ENCODE measurements at places on chromosomes 16 and 17.
A peak's percentile ranks its signal among the peaks of the same experiment; 100 is the strongest.

DNA sequence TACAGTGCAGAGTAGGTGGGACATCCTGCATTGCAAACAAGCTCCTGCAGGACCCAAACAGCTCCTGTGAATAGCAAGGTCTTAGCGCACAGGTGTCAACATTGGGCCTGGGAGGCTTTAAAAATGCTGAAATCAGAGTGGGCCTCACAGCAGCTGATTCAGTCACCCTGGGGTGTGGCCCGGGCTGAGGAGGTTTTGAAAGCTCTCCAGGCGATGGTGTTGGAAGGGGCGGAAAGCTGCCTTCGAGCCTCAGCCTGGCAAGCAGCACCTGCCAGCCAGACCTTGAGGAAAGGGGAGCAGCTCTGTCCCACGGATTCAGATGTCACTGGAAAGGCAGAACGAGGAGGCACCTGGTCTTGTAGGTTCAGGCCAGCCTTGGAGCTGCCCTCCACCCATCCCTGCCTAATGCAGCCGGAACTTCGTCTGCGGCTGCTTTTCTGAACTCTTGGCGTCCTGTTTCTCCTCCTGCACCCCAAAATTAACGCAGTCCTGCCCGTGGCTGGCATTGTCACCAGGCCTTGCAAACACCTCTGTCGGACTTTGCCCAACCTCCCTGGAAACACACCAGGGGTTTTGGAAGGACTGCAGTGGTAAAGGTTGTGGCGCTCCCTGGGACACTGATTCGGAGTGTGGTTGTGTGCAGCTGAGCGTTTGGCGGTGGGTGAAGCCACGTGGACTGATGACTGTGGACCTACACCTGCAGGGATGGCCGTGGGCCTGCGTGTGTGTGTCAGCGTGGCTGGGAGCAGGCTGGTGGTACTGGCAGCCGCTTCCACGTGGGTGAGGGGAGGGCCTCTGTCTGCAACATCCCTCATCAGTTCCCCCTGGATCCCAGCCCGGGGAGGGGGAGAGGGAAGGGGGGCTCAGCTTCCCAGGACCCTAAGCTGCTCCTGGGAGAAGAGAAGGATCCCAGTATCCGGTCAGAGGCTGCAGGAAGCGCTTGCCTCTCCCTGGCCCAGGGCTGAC, 3.4 kb downstream of the NECAB2 start:
- no peak for DNase-seq

GRCh38 chr17:82619211-82619610, 29.0 kb downstream of the WDR45B start:
- DNase-seq = no peak

- DNase-seq = no peak
Measured at GRCh38 chr16:3718019-3718391, 681 bp upstream of the TRAP1 start.

- no peak for DNase-seq
Measured at GRCh38 chr16:88536971-88537751, 33.0 kb upstream of the ZC3H18 start.

DNA sequence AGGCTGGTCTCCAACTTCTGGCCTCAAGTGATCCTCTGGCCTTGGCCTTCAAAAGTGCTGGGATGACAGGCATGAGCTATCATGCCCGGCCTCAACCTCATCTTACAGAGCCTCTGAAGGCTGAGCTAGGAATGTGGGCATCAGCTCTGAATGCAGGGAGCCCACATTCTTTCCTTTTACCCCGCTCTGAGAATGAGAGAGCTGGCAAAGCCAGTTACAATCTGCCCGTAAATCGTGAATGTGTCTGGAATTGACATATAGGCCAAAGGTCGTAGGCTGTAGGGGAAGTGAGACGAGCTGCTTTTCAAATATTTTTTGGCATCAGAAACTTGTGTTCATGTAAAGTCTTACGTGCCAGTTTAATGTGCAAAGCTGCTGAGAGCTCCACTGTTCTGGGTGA, 4.5 kb downstream of the TMEM238L start:
- no peak for DNase-seq

DNA sequence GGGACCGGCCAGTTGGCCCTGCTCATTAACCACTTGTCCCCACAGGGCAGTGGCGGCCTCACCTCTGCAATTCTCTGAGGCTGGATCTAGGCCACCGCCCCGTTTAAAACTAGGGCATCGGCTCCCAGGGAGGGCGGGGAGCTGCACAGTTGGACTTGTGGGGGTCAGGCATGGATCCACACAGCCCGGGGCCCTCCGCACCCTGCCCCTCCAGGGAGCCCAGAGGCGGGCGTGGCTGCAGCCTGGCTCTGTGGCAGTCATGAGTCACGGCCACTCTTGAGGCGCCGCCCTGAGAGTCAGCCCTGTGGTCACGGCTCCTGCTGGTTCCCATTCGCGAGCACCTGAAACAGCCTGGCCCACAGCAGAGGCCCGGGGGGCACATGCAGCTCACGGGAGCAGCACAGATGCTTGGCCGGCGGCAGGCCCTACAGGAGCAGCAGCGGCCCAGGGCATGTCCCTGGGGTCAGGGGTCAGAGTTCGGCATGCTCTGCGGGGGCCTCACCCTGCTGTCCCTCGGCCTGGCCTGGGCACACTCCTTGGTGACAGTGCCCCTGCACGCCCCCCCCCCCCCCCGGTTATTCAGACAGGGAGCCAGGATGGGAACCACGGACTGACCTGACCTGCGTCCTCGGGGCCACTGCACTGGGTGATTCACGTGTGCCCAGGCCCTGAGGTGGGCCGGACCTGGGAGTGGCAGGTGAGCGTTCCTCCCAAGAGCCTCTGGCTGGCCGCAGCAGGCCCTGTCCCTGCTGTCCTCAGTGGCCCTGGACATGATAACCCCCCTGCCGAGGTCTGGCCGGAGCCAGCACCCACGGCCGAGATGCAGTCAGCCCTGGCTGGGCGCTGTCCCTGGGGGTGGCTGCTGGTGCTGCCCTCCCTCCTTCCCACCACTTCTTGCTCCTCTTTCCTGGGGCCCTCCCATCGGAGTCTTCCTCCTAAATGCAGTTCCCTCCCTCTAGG, 8.2 kb downstream of the CAPN15 start:
- no peak for DNase-seq

DNA sequence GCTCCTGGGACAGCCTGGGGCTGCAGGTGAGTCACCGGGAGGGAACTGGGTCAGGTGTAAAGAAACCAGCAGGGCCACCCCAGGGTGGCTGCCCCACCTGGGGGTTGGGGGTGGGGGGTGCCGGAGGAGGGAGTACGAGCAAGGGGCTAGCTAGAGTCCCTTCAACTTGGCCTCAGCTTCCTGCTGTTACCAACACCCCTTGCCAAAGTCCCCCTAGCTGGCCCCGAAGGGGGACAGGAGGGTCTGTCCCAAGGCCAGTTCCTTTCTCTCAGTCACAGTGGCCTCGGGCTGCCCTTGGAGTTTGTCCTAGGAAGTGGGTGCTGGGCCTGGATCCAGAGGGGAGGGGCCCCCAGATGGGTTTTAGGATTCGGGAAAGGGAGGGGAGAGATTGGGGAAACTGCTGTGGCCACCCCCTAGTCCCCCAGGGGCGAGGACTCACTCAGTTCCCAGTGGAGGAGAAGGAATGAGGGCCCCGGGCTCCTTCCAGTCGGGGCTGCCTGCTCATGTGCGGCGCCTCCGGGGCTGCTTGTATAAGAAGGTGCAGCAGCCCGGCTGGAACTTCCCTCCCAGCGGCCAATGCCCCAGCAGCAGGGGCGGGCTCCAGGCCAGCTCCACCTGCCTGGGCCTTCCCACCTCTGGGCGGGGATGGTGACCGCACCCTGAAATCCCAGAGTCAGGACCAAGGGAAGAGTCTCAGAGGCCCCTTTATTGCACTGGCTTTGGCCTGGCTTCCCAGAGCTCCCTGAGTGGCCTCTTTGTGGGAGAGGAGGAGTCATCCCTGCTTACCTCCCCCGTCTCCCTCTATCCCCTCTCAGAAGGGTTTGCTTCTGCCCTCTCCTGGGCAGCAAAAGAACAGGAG, 7.3 kb downstream of the ARHGAP27 start:
- DNase-seq = peak; percentile 64

- DNase-seq = no peak
Measured at GRCh38 chr16:57761301-57761700, 25.7 kb downstream of the KATNB1 start.

DNA sequence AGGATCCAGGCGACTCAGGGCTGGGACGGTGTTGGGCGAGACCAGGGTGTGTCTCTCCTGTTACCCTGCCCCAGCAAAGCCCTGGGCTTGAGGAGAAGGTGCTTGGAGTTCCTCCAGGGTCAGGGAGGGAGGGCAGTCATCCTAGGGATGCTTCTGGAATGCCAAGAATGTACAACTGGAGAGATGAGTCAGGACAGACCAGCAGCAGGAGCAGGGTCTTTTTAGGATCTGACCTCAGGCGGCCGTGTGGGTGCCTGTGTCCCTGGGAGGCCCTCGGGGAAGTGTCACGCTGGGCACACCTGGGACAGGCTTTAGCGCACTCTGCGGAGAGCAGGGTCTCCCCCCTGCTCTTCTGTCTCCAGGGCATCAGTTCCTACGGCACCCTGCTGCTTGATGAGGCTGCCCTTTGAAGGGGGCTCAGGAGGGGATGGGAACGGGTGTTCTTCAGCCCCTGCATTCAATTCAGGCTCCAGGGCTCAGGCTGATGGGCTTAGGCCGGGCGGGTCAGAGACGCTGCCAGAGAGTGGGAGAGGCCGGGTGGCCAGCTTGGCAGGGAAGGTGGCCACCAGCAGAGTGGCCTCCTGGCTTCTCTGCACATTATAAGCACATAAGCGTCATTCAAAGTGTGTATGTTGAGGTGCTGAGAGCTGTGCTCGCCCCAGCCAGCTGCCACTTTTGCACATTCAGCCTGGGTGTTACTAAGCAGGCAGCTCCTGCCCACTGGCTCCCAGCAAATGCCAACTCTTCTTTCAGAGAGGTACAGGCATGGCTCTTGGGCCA, 8.4 kb upstream of the MTSS2 start:
- DNase-seq = no peak

DNA sequence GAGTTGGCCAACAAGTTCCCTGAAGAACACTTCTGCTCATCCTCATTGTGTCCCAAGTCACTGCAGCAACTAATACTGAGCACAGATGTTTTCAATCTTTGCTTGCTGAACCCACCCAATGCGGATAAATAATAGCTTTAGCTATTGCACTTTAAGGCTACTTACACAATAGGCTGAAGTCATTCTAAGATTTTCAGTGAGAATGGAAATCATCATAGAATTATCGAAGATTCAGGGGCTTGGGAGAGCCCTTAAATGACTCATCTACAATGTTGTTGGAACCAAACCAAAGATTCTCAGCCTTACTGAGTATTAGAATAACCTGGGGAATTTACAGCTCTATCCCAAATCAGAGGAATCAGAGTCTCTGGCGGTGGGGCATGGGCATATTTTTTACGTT, 51.2 kb downstream of the SYCE1L start:
- DNase-seq = no peak

- no peak for DNase-seq
Measured at GRCh38 chr17:47605011-47605410, 44.7 kb upstream of the KPNB1 start.

GRCh38 chr17:44997733-44998520, 29.8 kb upstream of the C1QL1 start:
- no peak for DNase-seq

DNA sequence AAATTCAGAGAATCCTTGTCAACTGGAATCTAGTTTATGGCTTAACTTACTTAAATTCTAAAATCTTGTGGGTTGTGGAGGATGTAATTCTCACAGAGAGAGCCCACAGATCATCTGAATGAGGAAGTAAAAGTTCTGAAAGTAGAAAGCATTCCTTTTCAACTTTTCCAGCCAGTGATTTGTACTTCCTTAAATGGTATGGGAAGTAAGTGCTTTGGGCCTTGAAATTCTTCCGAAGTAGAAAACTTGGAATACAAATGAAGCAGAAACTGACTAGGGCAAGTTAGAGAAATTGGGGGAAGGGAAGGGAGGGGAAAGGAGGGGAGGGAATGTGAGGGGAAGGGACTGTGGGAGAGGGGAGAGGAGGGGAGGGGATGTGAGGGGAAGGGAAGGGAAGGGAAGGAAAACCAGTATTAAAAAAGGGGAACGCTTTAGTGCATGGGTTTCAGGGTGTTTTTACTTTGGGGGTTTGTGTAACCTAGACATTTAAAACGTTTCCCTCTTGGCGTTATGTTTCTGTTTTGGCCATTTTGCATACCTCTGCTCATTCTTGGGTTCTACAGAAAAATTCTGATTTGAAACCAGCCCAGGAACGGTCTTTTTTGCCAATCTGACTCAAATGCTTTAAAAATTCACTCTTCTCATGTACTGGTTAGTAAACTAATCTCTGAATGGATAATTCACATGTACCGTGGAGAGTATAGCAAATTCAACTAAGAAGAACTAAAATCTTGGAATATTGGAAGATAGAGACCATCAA, 15.5 kb upstream of the SNTB2 start:
- no peak for DNase-seq

GRCh38 chr16:49307176-49307575, 25.5 kb upstream of the CBLN1 start:
- no peak for DNase-seq

GRCh38 chr17:35213412-35213940, 19.3 kb upstream of the SLC35G3 start:
- DNase-seq = no peak

- DNase-seq = no peak
Measured at GRCh38 chr16:84277244-84277823, 17.3 kb upstream of the WFDC1 start.

- DNase-seq = no peak
Measured at GRCh38 chr16:57427307-57427706, 19.9 kb downstream of the CIAPIN1 start.

- no peak for DNase-seq
Measured at GRCh38 chr16:72400257-72401083, 228.5 kb upstream of the PMFBP1 start.

DNA sequence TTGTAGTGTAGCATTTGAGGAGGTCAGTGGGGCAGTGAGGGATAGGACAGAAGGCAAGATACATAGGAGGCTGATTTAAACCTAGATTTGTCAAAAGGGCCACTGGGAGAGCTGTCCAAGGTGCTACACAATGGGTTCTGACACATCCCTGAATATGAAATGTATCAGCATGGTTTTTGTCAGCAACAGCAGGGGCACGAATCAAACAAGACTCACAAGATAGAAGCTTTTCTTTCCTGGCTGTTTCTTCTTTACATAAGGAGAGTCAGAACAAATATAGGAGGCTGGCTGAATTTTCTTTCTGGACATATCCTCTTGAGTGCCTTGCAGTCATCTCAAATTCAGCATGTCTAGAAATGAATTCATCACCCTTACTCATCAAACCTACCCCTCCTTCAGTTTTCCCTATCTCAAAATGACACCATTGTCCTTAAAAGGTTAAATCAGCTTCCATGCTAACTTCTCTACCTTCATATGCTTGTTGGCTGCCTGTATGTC, 130.5 kb downstream of the NPIPB5 start:
- no peak for DNase-seq

- no peak for DNase-seq
Measured at GRCh38 chr16:15990902-15991301, 41.5 kb downstream of the ABCC1 start.

DNA sequence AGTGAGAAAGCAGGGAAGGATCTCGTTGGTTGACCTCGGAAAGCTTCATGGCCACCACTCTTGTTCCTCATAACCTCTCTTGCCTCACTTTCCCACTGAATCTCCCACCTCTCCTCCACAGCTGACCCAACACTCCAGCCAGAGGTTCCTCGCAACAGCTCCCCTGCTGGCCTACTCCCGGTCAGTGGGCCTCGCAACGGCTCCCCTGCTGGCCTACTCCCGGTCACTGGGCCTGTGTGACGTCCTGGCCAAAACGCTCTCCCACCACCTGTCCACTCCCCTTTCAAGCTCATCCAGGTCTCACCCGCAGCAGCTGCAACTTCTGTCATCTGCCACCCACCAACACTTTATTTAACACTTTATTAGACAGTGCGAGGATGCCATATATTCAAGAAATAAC, 149.1 kb downstream of the VPS53 start:
- DNase-seq = no peak
